T-cell (primary cell): ENCODE measurements at places on chromosomes 5 and 9.
A peak's percentile ranks its signal among the peaks of the same experiment; 100 is the strongest.

GRCh38 chr9:21856301-21857094 is 54.1 kb downstream of the MTAP start:
- peaks cover 52% of the 10 kb centered on the region for H3K36me3 ChIP-seq
- H3K27me3 ChIP-seq, result no peaks in the 10 kb centered on the region
- H3K27ac ChIP-seq, result no peak overlapping the region
- no peak overlapping the region for H3K4me3 ChIP-seq
- DNase-seq, result no peak
- no peaks in the 10 kb centered on the region for H3K4me1 ChIP-seq

DNA sequence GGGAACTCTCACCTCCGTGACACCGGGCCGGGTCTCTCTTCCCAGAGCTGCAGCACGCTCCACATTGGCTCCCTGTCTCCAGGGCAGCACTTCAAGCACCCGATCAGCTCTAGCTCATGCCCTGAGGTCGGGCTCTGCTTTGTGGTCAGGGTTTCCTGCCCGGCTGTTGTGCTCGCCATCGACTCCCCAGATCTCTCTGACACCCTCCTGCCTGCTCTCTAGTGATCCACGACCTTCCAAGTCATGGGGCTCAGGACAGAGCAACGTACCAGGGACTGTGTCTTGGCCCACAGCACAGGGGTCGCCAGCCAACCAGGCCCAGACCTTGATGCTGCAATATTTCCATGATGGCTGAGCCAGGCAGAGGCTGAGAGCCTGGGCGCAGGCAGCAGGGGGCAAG is 45.1 kb downstream of the PRRT1B start:
- peak overlapping the region; percentile 47 for H3K27ac ChIP-seq
- H3K4me3 ChIP-seq, result no peak overlapping the region
- H3K4me1 ChIP-seq, result peaks cover 8% of the 10 kb centered on the region
- DNase-seq, result no peak
- H3K27me3 ChIP-seq, result no peaks in the 10 kb centered on the region

DNA sequence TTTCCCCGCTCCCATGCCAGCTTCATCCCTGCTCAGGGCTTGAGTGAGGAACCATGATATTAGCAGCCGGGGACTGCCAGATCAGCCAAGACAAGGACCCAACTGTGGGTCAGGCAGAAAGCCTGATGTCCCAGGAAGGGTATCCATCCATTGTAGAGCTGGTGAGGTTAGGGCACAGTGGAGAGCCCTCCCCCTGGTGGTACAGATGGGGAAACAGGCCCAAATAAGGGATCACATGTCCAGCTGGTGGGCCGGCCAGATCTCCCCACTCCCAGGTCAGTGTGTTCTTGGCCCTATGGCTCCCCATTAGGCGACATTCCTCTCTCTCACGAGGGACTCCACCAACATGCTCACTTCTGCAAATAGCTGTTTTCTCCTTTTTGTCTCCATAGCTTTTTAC is 9.0 kb downstream of the CDX1 start:
- no peak for DNase-seq
- no peak overlapping the region for H3K27ac ChIP-seq
- peaks cover 37% of the 10 kb centered on the region for H3K27me3 ChIP-seq
- H3K36me3 ChIP-seq, result no peaks in the 10 kb centered on the region
- no peaks in the 10 kb centered on the region for H3K4me1 ChIP-seq

DNA sequence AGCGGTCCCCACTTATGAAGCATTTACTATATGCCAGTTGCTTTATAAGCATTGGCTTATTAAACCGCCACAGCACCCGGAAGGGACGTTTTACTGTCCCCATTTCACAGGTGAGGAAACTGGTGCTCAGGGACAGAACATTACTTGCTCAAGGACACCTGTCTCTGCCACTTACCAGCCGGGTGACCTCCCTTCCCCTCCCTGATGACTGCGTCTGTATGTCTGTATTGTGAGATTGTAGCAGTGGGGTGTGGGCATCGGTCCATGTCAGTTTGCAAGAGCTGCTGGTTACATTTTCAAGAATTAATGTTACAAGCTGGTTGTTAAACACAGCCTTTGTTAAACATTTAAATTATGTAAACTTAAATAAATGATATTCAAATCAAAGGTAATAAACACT is 77.6 kb upstream of the LMX1B start:
- H3K4me3 ChIP-seq, result no peak overlapping the region
- no peaks in the 10 kb centered on the region for H3K36me3 ChIP-seq
- H3K27me3 ChIP-seq, result no peaks in the 10 kb centered on the region
- no peak for DNase-seq
- no peak overlapping the region for H3K27ac ChIP-seq

GRCh38 chr9:133514460-133515239 is 10.1 kb downstream of the MYMK start:
- H3K4me3 ChIP-seq, result no peak overlapping the region
- peaks cover under 1% of the 10 kb centered on the region for H3K4me1 ChIP-seq
- H3K36me3 ChIP-seq, result no peaks in the 10 kb centered on the region
- no peak for DNase-seq
- H3K27ac ChIP-seq, result no peak overlapping the region
- H3K27me3 ChIP-seq, result peaks cover 36% of the 10 kb centered on the region
